ENCODE measurements at places on chromosomes 1 and 21.

DNA sequence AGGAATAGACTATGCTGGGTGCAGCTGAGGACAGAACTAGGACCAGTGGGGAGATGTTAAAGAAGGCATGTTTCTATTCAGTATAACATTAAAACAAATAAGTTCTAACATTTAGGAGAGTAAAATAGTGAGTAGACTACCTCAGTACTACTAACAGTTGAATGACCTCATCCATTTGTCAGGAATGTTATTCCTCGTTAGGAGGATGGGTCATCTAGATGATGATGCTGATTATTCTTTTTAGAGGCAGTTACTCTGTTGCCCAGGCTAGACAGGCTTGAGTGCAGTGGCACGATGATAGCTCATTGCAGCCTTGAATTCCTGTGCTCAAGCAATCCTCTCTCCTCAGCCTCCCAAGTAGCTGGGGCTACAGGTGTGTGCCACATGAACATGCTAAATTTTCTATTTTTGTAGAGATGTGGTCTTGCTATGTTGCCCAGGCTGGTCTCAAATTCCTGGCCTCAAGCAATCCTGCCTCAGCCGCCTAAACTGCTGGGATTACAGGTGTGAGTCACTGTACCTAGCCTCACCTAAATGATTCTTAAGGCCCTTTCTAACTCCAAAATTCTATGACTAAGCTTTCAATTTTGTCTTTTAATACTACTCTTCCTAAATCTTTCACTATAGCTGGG, 9.3 kb downstream of the EEIG2 start:
- DNase-seq: no peak

DNA sequence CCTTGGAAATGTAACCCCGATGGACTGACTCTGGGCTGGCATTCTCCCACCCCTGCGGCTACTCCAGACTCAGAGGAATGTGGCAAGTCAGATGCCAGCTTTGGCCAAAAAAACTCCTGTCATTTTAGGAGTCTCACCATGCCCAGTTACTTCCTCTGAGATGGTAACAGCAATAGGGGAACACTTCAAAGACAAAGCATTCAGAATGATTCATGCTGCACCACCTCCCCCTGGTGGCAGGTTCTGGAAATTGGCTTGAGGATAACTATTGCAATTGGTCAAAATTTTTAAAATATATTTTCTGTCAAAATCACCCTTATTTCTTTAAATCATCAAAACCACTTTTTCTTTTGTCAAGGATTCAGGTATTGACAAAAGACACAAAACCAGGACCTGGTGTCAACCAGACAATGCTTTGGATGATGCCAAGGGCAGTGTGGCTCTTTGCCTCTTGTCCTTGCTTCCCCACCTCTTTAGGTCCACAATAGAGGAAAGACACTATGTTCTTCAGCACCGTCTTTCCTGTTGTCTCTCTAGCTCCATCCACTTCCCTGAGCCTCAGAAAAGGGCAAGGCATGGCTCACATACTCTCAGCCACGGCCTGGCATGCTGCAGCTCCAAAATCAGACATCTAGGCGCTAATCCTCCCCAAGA, 9.9 kb upstream of the CDCA8 start:
- DNase-seq: no peak

DNA sequence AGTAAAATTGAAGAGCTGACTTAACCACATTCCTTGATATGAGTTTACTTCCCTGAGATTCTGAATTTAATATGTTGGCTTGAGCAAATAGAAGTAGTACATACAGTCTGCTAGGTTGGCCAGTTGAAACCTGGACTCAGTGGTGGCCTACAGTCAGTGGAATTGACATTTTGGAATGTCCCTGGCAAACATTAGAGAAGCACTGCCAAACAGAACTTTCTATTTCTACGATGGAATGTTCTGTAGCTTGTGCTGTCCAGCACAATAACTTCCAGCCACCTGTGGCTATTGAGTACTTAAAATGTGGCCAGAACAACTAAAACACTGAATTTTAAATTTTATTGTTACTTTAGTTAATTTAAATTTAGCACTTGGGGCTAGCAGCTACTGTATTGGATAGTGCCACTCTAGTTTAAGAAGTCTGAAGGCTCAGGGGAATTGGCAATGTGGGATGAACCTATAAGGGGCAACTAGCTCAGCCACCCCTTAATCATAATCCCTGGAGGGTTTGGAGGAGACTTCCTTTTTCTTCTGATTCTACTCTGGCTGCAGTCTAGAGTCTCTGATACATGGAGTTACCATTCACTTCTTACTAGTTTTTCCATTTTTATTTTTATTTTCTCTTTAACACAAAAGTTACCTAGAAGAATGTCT, 10.3 kb upstream of the TEDDM1 start:
- no peak for DNase-seq

- no peak for DNase-seq
Observed at GRCh38 chr1:44642925-44643324, 31.4 kb downstream of the TMEM53 start.

DNA sequence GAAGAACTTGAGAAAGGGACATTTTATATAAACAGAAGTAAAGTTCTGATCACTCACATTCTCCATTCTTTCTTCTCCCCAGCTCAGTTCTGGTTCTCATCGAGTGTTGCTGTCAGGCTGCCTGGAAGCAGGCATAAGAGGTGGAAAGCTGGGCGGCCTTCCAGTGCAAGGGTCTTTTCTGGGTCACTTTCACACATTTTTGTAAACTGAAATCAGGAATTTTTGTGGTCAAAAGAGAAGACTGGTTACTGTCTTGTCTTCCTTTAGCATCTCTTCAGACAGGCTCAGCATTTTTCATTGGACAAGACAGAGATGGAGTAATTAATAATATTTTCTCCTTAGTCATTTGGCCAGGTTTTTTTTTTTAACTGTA, 93.7 kb downstream of the CTH start:
- peak; percentile 74 for DNase-seq

DNA sequence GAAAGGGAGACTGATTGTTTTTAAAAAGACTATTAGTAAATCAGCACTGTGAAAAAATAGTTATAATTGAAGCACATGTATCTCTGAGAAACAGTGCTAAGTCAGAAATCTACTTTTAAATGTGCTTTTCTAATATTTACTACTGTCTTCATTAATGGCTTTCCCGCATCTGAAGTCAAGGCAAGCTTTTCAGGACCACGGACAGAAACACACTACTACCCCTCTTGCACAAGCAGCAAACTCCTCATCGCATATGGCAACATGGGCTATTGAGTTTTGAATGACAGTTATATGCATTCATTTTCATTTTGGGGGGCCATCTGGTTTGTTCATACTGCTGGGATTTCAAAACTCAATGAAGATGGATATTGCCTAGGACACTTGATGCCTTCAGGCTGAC, 433.4 kb upstream of the CAMK1G start:
- DNase-seq: peak; percentile 4

- DNase-seq: no peak
Observed at GRCh38 chr1:85358702-85359438, 82.4 kb upstream of the BCL10 start.

DNA sequence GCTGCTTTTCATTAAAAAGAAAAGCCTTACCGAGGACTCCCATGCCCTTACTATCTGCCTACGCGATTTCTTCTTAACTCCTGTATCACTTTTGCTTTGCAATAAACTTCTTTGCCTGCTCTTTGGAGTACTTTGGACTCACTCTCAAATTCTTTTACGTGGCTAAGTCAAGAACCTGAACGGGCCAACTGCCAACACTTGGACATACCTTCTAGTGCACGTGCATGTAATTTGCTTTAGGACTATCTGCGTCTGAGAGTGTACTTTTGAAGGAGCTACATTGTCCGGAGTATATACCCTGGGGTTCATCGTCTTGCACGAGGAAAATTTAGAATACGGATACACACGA, 3.6 kb upstream of the OTUD3 start:
- no peak for DNase-seq

GRCh38 chr1:182869241-182869666, 30.1 kb downstream of the DHX9 start:
- DNase-seq: no peak

GRCh38 chr1:41535716-41536115, 51.2 kb upstream of the EDN2 start:
- DNase-seq: no peak

GRCh38 chr1:88701275-88701674, 17.2 kb downstream of the PKN2 start:
- DNase-seq: no peak

DNA sequence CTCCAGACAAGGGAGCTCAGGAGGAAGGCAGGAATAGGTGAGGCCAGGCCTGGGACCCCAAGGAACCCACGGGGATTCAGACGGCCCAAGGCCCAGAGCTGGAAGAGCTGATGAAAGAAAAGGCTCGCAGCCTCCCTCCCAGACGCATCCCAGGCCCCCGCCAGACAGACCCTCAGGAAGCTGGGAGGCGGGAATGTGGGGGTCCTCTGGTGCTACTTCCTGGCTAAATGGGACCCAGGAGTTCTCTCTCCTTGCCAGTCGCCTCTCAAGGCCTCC, 430 bp downstream of the FBXO2 start:
- DNase-seq: no peak

DNA sequence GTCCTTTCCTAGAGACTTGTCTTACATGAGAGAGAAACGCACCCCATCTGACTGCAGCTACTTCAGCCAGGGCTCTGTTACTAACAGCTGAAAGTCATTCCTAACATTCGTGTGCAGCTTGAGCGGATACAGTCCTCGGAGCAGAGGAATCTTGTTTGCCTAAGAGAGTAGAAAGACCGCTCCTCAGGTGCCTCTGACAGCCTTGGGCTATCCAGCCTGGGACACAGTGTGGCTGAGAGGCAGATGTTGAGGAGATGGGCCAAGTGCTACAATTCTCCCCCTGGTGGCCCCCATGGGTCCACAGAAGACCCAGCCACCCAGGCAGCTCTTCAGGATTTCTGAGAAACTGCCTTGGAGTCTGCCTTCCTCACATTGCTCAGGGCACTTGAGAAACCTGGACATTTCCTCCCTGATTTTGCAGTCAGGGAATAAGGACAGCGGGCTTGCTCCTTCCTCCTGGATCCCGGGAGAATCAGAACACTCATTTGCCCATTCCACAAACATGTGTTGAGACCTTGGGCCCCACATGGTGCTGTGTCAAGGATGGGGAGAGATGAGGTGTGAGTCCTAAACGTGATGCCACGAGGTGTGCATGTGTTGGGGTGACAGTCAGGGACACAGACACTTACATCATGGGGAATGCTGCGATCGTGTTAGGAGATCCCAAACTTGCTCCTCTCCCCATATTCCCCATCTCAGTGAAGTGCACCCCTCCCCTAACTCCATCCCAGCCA, 13.1 kb downstream of the TRIM62 start:
- DNase-seq: no peak

DNA sequence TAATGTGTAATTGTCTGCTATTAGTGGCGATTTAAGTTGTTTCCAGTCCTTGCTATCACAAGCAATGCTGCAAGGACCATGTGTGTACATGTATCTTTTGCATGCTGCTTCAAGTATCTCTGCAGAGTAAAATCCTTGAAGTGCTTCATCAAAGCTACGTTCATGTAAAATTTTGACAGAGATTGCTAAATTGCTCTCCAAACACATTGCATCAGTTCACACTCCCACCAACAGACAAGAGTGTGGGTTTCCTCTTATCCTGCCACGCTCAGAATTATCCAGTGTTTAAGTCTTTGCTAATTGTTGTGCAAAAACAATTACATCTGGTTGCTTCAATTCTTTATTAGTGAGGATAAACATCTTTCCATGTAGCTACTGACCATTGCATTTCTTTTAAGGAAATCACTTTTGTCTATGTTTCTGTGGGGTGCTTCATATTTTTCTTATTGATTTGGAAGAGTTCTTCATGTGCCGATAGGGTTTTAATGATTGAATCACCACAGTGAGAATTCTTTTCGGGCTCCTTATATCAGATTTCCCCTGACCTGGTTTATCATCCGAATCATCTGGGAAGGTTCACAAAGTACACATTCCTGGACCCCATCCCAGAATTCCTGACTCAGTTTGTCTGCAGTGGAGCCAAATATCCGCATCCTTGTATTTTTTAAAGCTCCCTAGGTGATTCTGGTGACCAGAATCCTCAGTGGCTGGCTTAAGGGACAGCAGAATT, 56.3 kb upstream of the GALNT2 start:
- no peak for DNase-seq

- DNase-seq: no peak
Observed at GRCh38 chr1:36656838-36657237, 174.1 kb upstream of the CSF3R start.

DNA sequence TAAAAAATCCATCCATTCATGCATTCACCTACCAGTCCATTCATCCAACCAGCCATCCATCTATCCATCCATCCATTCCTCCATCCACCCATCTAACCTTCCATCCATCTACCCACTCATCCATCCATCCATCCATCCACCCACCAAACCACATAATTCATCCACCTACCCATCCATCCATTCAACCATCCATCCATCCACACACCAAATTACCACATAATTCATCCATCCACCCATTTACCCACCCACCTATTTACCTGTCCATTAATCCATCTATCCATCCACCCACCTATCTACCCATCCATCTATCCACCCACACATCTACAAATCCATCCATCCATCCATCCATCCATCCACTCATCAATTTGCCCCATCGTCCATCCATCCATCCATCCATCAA, 71.4 kb downstream of the CLIC6 start:
- no peak for DNase-seq

GRCh38 chr1:6330410-6330911, 63.1 kb downstream of the ACOT7 start:
- peak; percentile 78 for DNase-seq

DNA sequence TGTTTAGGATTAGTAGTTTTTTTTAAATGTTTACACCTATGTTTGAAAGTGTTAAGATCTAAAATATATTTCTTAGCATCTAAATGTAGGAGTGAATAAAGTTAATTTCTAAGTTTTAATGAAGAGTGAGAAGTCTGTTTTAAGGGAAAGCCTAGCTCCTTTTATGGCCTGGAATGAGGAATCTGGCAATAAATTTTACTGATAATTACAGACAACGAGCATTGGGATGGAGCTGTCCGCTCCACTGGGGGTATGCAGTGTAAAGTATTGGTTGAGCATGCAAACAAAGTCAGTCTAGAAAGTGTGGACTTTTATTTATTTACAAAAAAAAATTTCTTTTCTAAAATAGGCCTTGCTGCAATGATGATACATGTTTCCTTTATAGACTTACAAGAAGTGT, 19.0 kb downstream of the CLIC6 start:
- no peak for DNase-seq

DNA sequence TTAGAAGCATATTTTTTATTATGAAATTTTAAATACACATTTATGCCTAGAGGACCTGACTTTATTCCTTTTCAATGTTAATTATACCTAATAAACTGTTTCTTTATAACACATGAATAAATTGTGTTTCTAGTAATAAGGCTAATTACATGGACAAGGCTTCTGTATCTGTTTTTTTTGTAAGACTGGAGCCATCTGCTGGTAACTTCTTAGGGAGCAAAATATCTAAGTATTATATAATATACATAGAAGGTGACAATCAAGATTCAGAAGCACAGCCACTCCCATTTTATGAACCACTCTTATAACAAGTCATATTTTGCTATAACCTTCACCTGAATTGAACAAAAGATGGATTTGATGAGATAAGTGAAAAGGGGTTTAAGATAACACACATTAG, 84.2 kb downstream of the LBR start:
- no peak for DNase-seq
